ENCODE measurements at places on chromosomes 5 and 9.
A peak's percentile ranks its signal among the peaks of the same experiment; 100 is the strongest.

DNA sequence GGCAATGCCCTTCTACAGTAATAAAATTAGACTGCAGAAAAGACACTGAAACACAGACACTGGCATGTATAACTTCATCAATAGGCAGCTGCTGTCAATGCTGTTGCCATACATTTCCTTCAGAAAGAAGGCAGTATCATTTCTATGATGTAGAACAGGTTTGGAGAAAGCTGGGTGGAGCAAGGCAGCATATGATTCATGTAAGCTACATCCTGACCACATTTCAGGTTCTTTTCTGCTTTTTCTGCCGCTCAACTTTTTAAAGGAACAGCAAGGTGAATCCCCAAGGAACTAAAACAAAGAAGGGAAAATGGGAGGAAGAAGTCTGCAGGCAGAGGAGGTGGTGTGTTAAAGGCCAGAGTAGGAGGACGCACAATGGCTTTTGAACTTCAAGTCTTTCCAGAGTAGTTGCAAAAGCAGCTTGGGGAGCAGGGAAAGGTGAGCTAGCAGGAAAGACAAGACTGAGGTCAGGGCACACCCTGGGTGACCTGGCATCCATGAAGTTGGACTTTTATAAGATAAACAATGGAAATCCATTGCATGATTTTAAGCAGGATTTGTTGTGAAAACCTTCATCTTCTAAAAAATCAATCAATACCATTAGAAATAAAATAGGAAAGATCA, 142.1 kb downstream of the MED10 start:
- no peak for DNase-seq

- peak; percentile 83 for DNase-seq
These were observed 168.3 kb upstream of the OTULINL start for GRCh38 chr5:14413331-14413750.

- no peak for DNase-seq
These were observed 132.4 kb downstream of the EFNA5 start for GRCh38 chr5:107538331-107538730.

DNA sequence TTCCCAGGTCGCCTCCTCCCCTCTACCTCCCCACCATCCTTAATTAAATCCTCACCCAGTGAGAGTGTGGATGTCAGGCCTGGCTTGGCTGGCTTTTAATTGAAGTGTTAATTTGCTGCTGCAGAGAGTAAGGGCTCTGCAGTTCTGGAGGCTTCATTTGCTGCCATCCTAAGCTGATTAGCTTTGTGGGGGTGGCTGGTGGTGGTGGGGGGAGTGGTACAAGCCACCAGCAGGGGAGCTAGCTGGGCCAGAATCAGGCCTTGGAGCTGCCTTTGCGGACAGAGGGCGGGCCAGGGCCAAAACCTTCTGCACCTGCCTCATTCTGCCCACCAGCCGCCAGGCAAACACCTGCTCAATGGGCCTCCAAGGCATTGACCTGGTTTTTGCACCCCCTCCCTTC, 26.8 kb upstream of the TIFAB start:
- DNase-seq: no peak

GRCh38 chr5:154491941-154492340, 13.9 kb upstream of the HAND1 start:
- no peak for DNase-seq

- DNase-seq: no peak
These were observed 35.6 kb downstream of the ATPSCKMT start for GRCh38 chr5:10214041-10214440.

GRCh38 chr5:72698481-72698880, 118.0 kb upstream of the TNPO1 start:
- no peak for DNase-seq

- DNase-seq: no peak
These were observed 1.6 kb downstream of the CFAP95 start for GRCh38 chr9:69822116-69822750.

DNA sequence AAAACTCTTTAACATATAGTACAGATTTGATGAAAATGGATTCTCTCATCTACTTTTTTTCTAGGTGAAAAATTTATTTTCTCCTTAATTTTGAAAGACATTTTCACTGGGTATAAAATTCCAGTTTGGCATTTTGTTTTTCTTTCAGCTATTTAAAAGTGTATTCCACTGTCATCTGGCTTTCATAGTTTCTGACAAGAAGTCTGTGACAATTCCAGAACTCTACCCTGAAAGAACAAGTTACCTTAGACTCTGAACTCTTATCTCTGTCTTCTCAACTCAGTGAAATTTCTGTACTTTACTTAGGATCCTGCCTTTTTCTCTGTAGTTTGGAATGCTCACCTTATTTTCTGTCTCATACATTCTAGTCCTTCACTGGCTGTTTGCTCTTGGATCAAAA, 161.7 kb downstream of the RANBP17 start:
- no peak for DNase-seq
